ENCODE measurements at places on chromosomes 11 and 22.

DNA sequence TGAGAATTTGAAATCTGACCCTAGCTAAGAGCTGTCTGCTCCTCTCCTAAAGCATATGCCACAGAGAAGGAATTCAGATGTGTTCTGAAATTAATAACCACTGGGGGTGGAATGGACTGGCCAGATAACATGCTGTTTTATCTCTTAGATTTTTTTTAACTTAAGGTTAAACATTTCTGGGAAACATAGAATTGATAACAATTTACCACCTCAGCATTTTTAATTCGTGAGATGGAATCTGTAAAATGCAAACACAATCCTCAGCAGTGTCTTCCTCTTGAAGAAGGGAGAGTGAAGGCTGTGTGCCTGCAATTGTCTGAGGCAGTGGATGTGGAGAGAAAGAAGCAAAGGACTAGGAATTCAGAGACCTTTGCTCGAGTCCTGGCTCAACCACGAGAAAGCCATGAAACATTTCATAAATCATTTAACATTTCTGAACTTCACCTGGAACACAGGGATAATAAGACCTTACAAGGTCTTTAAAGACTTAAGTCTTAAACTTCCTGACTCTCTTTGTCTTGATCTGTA, at the start of gene SLC5A12:
SLC5A12 (minus strand) TSS at position 113 of the 528 bp plus-strand sequence. CDS start 346 bp downstream, outside the sequence.
- DNase-seq: no peak

DNA sequence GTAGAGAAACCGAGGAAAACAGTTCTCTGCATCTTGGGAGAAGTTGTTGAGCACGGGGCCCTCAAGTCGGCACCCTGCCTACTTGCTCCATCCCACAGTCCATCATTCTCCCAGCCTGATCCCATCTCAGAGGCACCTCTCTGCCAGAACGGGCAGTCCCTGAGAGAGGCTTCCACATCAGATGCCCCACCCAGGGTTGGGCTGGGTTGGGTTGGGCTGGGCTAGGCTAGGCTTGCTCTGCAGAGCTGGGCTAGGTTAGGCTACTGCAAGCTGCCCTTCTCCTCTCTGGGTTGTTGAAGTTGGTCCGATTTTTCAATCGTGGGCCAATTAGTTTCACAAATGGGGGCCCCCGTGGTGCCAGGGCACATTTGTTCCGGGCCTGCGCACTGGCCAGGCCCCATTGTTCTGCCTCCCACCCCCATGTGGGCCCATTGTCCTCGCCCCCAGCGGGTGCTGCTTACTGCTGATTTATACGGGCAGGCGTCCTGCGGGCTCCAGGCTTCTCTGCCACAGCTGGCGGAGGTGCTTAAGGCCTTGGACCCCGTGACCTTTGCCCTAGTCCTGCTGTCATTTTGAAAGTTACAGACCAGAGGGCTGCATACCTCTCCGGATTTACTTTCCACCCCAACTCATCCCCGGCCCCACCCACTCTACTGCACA, 63.7 kb upstream of the NNMT start:
- DNase-seq: no peak

DNA sequence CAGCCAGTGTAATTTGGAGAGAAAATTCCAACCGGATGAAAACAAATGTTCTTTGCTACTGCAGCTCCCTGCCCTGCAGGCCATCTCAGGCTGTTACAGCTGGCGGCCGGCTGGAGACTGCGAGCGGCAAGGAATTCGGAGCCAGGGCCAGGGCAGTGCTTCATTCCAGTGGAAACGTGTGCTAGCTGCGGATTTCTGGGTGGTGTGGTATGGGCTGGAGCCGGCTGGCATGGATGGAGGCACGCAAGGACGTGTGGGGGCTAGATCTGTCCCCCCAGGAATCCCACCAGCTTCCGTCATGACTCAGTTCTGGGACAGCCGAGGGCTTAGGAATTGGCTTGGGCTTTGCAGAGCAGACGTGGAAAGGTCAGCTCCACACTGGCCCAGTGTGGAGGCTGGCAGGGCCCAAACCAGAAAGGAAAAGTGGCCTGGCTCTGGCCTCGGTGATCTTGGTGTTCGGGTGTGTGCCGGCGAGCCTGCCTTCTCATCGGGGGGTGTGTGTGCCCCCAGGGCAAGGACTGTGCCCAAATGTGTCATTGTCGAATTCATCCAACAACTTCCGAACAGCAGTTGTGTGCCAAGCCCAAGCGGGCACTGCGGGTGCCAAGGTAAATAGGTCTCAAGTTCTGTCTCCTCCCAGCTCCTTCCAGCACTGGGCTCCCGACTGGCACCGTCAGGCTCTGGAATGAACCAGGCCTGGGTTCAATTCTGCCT, 48.1 kb upstream of the SHISAL1 start:
- no peak for DNase-seq

DNA sequence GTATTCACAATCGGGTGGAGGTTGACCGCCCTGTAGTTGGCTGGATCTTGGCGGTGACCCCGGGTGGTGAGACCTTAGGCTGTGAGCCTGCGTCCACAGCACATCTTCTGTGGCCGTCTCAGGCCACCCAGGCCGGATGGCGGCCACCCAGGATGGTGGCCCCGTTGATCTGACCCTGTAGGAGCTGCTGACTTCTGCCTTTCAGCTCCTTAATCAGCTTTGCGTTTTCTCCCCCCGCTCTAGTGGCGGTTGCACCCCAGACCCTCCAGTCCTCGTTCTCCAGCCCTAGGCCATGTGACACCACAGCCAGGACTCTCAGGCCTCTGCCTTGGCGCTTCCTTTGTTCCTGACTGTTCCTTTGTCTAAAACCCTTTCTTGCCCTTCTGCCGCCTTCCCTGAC, 244.0 kb downstream of the TBC1D22A start:
- no peak for DNase-seq

GRCh38 chr22:32786027-32786418, 15.5 kb upstream of the TIMP3 start:
- DNase-seq: no peak

GRCh38 chr11:83302151-83302550, 16.0 kb upstream of the CCDC90B start:
- DNase-seq: no peak

- DNase-seq: no peak
Measured at GRCh38 chr22:29152954-29153719, 52.6 kb upstream of the EMID1 start.

DNA sequence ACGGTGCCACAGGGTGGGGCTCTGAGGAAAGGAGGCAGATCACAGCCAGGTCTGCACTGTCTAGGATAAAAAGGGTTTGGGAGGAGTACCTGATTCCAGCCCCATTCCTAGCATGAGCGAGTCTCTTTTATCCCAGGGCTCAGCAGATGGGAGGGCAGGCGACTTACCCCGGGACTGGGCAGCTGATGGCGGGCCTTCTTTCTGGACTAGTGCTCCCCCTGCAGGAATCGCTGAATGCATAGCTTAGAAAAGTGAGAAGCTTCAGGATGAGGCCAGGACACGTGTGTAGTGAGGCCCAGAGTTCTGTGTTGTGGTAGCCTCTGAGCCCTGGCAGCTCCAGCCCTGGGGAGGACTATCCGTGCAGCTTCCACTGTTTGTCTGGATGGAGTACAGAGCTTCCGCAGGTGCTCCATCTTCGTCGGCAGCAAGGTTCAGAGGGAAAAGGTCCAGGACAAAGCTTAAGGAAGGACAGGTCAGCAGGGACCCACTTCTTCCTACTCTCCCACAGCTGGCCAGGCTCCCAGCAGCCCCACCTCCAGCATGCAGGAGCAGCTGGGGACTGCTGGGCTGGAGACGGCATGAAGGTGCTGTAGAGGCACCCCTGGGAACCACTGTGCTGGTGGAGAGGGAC, 30.4 kb downstream of the COMMD9 start:
- no peak for DNase-seq
